ENCODE measurements at places on chromosomes 3 and 15.
A peak's percentile ranks its signal among the peaks of the same experiment; 100 is the strongest.

- no peak for DNase-seq
These were observed 25.0 kb downstream of the CRYGS start for GRCh38 chr3:186519021-186519658.

DNA sequence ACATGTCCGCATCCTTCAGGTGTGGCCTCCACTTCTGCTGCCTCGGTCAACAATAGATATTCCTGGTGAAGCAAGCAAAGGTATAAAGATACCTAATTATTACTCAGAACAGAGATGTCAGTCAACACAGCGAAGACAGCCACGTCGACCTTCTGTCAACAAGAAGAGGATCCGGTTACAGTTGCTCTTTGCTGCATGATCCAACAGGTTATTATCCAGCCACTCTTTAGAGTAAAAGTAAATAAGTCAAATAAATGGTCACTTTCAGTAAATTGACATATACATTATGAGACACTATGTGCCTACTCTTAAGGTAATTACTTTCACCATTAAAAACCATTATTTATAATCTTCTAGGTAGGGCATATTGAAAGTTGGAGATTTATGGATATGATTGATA, 356.8 kb upstream of the ATP11B start:
- peak; percentile 15 for DNase-seq

GRCh38 chr3:13308380-13308801, 111.7 kb downstream of the NUP210 start:
- DNase-seq = no peak

- DNase-seq = no peak
These were observed 482.8 kb upstream of the NAALADL2 start for GRCh38 chr3:174376346-174376745.

DNA sequence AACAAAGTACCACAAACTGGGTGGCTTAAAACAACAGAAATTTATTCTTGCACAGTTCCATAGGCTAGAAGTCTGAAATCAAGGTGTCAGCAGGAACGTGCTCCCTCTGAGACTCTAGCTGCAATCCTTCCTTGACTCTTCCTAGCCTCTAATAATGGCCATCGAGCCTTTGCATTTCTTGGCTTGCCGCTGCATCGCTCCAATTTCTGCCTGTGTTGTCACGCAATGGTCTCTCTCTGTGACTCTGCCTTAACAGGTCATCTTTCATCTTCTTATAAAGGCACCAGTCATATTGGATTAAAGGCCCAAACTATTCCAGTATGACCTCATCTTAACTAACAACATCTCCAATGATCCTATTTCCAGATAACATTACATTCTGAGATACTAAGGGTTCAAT, 61.0 kb upstream of the FNDC3B start:
- no peak for DNase-seq

GRCh38 chr15:70192490-70192889, 94.8 kb upstream of the TLE3 start:
- no peak for DNase-seq

DNA sequence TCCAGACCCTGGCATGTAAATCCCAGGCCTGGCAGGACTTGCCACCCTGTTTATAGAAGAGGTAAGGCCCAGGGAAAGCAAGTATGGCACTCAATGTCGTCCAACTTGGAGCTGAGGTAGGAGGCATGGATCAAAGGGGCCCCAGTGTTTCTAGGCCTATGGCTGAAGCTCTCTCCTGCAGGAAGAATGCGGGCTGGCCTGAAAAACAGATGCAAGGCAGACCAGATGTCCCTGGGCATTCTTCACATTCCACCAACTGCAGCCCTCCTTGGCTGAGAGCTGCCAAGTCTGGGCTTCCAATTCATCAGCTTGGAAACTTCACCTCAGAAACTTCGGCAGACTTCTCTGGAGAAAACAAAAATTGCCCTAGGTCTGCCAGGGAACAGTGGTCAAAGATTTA, 22.2 kb downstream of the MESD start:
- no peak for DNase-seq

- DNase-seq = no peak
These were observed 10.6 kb downstream of the TP63 start for GRCh38 chr3:189641776-189642175.
